ENCODE measurements at places on chromosomes 7 and 10. TPM values are rescaled to one million over a fixed set of nuclear protein-coding genes. Genes with fewer than 3 reads are reported as not detected.

- no peaks in the 10 kb centered on the region for H3K36me3 ChIP-seq
- no peaks in the 10 kb centered on the region for H3K27me3 ChIP-seq
- no peak for DNase-seq
- no peak overlapping the region for H3K4me3 ChIP-seq
- H3K4me1 ChIP-seq, result no peaks in the 10 kb centered on the region
These were observed 6.0 kb downstream of the AKR1B10 start for GRCh38 chr7:134533288-134533771.

DNA sequence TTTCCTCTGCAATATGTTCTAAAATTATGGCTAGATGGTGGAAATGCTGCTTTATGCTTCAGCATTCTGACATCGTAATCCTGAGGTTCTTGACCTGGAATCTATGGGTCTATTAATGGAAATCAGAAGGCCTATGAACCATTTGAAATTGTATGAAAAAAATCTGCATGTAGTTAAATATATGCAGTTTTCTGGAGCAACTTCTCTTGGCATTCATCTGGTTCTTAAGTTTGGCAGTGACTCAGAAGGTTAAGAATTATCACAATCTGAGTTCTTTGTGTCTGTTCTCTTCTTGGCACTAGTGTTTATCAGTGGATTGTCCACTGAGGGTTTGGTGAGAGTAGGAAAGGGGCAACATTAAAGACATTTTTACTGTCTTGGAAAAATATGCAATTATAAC lies 71.1 kb upstream of the FZD1 start:
- H3K36me3 ChIP-seq, result no peaks in the 10 kb centered on the region
- no peaks in the 10 kb centered on the region for H3K27me3 ChIP-seq
- no peak overlapping the region for H3K27ac ChIP-seq
- no peak overlapping the region for H3K4me3 ChIP-seq
- H3K4me1 ChIP-seq, result no peaks in the 10 kb centered on the region

DNA sequence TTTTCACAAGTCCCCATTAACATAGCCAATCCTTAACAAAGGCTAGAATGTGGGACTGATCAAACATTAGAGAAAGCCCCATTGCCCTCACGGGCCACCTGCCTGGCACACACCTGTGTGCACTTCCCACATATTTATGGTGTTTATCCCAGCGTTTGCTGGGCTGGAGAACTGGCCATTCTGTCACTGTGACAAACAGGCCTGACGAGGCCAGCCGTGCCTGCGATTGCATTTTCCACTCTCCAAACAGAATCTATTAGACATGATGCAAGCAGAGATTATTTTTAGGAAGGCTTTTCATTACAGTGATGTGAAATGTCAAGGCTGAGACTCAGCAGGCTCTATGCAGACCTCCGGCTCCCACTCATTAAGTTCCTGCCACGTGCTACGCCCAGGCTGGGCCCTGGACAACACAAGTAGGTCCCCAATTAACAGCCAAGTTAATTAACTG lies 20.4 kb downstream of the PTPRN2 start:
- H3K27ac ChIP-seq, result no peak overlapping the region
- peaks cover 3% of the 10 kb centered on the region for H3K4me1 ChIP-seq
- no peak for DNase-seq
- no peak overlapping the region for H3K4me3 ChIP-seq
- no peaks in the 10 kb centered on the region for H3K36me3 ChIP-seq

DNA sequence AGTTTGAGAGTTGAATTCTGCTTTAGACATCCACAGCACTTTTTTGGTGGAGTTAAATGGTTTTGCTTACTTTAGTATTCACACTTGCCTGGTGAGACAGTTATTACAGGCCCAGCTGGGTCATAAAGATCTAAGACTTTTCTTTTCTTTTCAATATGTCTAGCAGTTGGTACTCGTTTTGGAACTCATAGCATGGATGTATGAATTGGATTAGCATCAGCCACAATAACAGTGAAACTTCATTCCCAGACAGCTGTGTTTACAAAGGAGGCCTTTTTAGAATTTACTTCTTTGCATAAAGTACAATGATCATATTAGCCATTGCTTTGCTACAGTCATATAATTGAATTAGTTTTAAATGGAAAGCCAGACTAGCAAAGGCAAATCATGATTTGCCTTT lies 168.4 kb upstream of the DKK1 start:
- H3K27ac ChIP-seq, result no peak overlapping the region
- no peaks in the 10 kb centered on the region for H3K27me3 ChIP-seq
- no peak overlapping the region for H3K4me3 ChIP-seq
- H3K4me1 ChIP-seq, result no peaks in the 10 kb centered on the region
- no peak for DNase-seq

GRCh38 chr7:87204933-87205332 lies 14.6 kb downstream of the TMEM243 start:
- H3K4me3 ChIP-seq, result no peak overlapping the region
- peaks cover 19% of the 10 kb centered on the region for H3K4me1 ChIP-seq
- DNase-seq, result no peak
- H3K27me3 ChIP-seq, result no peaks in the 10 kb centered on the region

- H3K4me3 ChIP-seq, result no peak overlapping the region
- H3K4me1 ChIP-seq, result peaks cover 7% of the 10 kb centered on the region
- no peaks in the 10 kb centered on the region for H3K27me3 ChIP-seq
- no peaks in the 10 kb centered on the region for H3K36me3 ChIP-seq
- H3K27ac ChIP-seq, result no peak overlapping the region
These were observed 28.2 kb downstream of the MINDY4 start for GRCh38 chr7:30799206-30799975.

DNA sequence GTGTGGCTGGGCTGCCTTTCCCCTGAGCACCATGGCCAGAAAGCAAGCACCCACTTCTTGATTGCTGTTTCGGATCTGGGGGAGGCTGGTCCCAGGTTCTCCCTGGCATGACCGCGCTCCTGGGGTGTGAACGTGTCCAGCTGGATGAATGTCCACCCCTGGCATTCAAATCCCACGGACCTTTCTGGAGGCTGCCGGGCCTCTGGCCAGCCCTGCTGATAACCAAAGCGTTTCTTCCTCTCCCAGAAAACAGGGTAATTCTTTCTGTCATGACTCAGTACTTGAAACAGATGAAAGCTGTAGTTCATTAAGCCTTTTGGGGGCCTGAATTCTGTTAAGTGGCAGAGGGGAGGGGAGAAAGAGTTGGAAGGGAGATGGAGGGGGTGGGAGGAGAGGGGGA lies 73.1 kb upstream of the SAMD8 start:
- H3K4me1 ChIP-seq, result peaks cover 5% of the 10 kb centered on the region
- H3K36me3 ChIP-seq, result no peaks in the 10 kb centered on the region
- H3K4me3 ChIP-seq, result no peak overlapping the region
- DNase-seq, result no peak
- H3K27me3 ChIP-seq, result no peaks in the 10 kb centered on the region
- no peak overlapping the region for H3K27ac ChIP-seq

- no peaks in the 10 kb centered on the region for H3K36me3 ChIP-seq
- H3K27me3 ChIP-seq, result peaks cover 15% of the 10 kb centered on the region
- H3K4me1 ChIP-seq, result no peaks in the 10 kb centered on the region
- DNase-seq, result no peak
These were observed 228.7 kb downstream of the SKIDA1 start for GRCh38 chr10:21296575-21297355.

DNA sequence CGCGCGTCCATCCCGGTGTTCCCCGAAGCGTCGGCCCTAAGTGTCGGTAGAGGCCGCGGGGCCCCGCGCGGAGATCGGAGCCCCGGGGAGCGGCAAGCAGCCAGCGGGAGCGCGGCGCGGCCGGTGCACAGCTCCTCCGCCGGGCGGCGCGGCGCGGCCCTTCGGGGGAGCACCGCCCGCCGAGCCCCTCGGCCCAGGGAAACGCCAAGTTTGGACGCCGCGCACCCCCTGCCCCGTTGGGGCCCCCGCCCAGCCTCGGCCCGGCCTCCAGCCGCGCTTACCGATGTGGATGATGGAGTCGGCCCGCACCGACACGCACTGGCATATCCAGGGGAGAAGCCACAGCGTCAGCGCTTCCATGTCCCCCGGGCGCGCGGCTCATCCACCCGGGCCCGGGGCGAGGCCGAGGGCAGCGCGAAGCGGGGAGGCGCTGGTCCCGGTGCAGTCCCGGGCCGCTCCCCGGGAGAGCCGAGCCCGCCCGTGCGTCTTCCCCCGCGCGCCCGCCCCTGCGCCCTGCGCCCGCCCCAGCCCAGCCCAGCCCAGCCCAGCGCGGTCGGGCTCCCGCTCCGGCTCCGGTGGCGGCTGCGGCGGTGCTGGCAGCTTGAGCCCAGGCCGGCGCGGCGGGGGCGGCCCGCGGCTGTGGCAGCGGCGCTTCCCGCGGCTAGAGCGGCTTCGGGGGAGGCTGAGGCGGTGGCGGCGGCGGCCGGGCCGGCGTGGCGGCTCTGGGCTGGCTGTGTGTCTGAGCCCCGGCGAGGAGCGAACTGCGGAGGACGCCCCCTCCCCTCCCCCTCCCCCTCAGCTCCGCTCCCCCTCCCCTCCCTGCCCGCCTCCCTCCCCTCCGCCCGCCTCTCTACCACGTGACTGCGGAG lies at the start of gene GRID1:
GRID1 (minus strand) TSS at position 763 of the 869 bp plus-strand sequence.
- peak within 1 kb of the TSS; percentile 37 for H3K4me3 ChIP-seq
- H3K27me3 ChIP-seq, result peaks cover 96% of the 10 kb centered on the region

DNA sequence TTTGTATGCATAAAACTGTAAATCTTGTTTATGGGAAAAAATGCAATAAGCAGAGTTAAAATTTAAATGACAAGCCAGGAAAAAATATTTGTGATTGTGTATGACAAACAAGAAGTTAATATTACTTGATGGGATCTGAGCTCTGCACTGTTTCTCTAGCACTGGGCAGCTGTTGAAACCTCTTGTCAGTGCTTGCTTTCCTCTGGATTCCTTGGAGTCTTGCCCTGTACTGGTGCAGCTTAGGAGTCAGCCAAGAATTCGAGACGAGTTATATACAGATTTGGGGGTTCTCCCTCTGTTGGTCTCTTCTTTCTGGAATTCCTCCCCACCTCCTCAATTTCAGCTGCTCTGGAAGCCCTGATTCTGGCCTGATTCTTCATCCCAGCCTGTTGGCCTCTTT lies 24.3 kb upstream of the OPN4 start:
- H3K4me1 ChIP-seq, result peaks cover 9% of the 10 kb centered on the region
- no peak overlapping the region for H3K27ac ChIP-seq
- no peak overlapping the region for H3K4me3 ChIP-seq
- H3K36me3 ChIP-seq, result no peaks in the 10 kb centered on the region
- peaks cover 16% of the 10 kb centered on the region for H3K27me3 ChIP-seq

DNA sequence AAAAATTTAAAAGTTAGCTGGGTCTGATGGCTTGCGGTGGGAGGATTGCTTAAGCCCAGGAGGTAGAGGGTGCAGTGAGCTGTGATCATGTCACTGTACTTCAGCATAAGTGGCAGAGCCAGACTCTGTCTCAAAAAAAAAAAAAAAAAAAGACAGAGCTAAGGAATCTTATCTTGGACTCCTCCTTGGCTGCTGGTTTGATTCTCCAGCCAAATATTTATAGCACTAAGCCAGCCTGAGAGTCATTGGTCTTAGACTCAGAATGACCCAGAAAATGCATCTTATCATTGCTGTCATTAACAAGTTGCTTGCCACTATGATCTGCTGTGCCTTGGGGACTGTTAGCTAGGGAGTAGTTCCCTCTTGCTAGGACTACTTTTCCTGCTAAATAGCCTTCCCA lies 164.7 kb downstream of the GNAT3 start:
- no peak overlapping the region for H3K27ac ChIP-seq
- H3K4me1 ChIP-seq, result no peaks in the 10 kb centered on the region
- no peak for DNase-seq
- H3K27me3 ChIP-seq, result no peaks in the 10 kb centered on the region
- H3K36me3 ChIP-seq, result no peaks in the 10 kb centered on the region
- no peak overlapping the region for H3K4me3 ChIP-seq

DNA sequence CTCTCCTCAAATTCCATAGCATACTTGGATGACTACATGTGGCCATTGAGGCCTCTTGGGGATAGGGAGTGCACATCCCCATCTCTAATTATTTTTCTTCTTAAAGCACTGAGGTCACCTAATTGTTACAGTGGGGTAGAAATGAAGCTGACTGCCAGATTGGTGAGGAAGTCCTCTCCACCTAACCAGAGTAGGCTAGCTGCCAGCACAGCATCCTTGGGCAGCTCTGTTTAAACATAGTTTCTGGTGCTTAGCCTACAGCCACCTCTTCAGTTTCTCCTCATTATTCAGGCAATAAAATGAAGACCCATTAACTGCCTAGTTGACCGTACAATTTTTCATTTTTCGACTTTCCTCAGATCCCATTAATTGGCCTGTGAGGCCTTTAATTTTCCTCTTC lies 104.6 kb downstream of the MLLT10 start:
- no peaks in the 10 kb centered on the region for H3K27me3 ChIP-seq
- H3K36me3 ChIP-seq, result no peaks in the 10 kb centered on the region
- no peak overlapping the region for H3K4me3 ChIP-seq
- no peak overlapping the region for H3K27ac ChIP-seq
- no peak for DNase-seq

DNA sequence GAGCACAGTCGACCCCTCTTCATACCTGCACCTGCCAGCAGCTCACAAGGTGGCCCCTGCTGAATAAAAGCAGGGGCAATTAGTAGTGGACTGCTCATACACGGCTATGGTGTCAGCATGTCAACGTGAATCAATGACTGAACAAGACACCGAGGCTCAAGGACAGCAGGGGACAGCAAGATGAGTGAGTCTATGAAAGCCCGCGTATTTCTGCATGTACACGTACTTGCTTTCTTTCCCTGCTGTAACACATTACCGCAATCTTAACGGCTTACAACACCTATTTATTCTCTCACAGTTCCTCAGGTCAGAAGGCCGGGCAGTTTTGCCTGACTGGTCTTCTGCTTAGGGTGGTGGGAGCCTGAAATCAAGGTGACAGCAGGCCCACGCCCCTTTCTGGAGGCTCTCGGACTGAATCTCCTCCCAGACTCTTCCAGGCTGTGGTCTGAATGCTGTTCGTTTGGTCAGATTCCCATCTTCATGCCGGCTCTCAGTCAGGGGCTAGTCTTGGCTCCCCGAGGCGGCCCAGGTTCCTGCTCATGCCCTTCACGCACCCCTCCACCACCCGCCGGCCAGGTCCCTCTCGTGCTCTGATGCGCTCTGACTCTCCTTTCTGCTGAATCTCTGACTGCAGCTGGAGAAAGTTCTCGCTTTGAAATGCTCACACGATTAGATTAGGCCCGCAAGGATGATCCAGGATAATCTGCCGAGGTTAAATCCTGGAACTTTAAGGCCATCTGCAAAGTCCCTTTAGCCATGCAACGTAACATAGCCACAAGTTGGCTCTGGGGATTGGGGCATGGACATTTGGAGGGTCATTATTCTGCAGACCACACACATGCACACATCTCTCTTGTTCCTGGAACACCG lies 7.8 kb upstream of the PPP2R2D start:
- no peaks in the 10 kb centered on the region for H3K36me3 ChIP-seq
- H3K4me3 ChIP-seq, result no peak overlapping the region
- H3K4me1 ChIP-seq, result no peaks in the 10 kb centered on the region
- H3K27ac ChIP-seq, result no peak overlapping the region
- peaks cover 18% of the 10 kb centered on the region for H3K27me3 ChIP-seq
- DNase-seq, result peak; percentile 54

PRR15 gene
- total RNA-seq, result not detected

RNF32 gene
- total RNA-seq, result 2.8 TPM

CYP2W1 gene
- 1.2 TPM for total RNA-seq

CUL2 gene
- total RNA-seq, result 20.1 TPM

CACNA2D1 gene
- total RNA-seq, result 12.3 TPM

All from spleen (tissue), 13 donors.